ENCODE measurements at places on chromosomes 4 and X.
A peak's percentile ranks its signal among the peaks of the same experiment; 100 is the strongest.

DNA sequence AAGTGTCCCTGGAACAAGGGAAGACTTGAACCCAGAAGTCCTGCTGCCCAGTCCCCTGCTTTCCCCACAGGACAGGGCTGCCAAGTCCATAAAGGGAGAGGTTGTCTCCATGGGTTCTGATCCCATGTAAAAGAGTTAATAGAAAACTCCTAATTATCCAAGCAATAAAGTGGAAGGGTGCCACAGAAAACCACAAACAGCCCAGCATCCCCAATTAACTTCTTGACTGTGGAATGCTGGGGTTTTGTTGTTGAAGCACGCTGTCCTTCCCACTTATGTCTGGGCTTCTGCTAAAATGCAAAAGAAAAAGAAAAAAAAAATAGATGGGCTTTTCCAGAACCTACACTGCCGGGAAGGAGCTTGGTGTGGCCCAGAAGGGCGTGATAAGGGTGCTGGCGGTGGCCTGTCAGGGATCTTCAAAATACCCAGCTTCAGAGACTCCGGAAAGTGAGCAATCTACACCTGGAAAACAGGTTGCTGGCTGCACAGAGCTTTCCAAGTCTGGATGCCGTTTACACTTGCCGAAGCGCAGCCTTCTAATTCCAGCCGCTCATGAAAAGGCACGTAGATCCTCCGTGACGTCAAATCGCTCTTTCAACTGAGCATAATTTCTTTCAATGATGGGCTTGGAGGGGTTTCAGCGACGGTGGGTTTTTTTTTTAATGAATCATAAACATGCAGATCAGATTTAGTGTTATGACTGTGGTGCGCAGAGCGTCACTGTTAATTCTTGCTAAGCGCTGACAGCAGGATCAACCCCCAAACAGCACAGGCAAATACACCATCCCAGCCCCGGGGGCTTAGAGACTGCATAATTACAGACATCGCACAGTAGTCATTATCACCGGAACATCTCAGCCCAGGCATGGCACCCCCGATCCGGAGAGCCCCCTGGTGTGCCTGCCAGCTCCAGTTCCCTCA is 197.6 kb downstream of the BCOR start:
- no peak for DNase-seq

GRCh38 chr4:164304861-164305260 is 449.1 kb upstream of the SMIM31 start:
- DNase-seq, result no peak

GRCh38 chrX:40174001-40174853 is 76.5 kb upstream of the BCOR start:
- no peak for DNase-seq

DNA sequence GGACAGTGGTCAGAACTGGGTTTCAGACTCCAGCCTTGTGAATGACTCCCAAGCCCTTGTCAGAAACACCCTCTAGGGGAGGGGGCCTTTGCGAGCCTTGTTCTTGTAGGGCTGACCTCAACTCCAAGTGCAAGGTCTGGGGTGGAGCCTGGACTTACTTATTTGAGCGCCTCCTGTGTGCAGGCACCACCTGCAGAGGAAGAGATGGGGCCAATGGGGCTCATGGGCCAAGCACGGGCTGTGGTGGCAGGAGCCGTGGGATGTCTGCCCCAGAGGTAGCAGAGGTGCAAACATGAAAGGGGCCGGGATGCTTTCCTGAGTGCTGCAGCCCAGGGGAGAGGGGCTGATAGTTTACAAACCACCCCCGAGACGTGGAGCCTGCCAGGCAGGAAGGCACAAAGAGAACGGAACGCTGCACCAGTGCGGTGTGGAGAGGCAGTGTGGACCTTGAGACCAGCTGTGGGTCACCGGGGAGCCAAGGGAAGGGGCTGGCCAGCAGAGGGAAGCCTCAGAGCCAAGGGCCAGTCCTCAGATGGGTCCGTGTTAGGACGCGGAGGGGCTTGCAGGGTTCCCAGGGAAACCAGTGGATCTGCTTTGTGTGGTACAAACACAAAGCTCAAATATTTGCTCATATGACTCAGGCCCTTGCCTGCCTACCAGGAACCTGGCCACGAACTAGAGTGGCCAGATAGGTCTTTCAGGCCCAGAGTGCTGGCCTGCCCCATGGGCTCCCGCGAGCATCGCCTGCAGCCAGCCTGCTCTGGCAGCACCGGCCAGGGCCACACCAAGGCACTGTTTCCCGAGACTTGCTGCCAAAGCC is 8.7 kb upstream of the TADA2B start:
- no peak for DNase-seq

- DNase-seq, result no peak
These were observed 3.6 kb downstream of the MID1IP1 start for GRCh38 chrX:38804682-38805431.

DNA sequence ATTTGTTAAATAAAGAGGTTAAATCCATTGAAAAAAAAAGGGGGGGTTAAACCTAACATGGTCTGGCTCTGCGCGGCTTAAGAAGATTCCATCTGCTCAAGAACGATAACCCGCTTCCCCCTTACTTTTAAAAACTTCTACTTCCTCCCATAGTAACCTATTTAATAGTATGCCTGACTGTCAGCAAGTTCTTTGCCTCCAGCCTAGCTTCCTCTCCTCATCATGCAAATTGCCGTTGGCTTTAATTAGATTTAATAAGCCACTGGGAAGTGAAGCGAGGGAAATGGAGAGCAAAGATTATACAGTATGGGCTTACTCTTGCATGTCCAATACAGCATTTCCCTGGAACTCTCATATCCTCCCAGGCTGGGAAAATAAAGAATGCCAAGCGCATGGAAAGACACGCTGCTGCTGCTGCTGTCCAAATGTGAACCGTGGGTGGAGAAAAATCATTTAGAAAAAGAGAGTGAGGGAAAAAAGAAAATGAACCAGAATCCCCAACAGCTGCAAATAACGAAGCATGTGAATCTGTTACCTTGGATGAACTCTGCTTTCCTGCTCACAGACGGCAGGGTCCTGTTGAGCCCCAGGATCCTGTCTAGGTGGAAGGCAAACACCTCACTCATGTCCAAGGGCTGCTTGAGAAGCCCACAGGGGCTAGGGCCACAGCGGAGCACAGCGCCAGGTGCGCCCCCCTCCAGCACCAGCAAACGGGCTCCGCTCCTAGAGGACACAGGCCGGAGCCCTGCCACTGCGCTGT is 2.7 kb downstream of the GASK1B start:
- DNase-seq, result no peak

- no peak for DNase-seq
These were observed 20.5 kb downstream of the PDLIM5 start for GRCh38 chr4:94472056-94472826.

- no peak for DNase-seq
These were observed 78.1 kb upstream of the RAPGEF2 start for GRCh38 chr4:159024828-159025227.

DNA sequence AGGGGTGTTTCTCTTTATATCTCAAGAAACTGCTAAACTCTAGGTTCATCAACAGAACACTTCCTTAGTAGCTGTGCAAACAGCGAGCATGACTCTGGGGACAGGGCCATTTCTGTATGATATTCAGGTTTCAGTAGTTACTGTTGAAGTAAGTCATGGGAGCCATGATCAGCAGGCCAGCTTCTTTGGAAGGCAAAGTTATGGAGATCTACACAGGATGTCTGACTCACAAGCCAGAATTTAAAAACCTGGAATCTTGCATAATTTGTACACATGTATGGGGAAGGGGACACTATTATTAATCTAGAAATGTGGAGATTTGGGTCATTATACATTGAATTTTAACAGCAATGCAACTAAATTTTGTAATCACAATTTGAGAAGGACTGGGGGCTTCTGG is 187.8 kb upstream of the NR3C2 start:
- DNase-seq, result no peak

GRCh38 chr4:57448452-57448851 is 338.3 kb upstream of the IGFBP7 start:
- DNase-seq, result no peak

DNA sequence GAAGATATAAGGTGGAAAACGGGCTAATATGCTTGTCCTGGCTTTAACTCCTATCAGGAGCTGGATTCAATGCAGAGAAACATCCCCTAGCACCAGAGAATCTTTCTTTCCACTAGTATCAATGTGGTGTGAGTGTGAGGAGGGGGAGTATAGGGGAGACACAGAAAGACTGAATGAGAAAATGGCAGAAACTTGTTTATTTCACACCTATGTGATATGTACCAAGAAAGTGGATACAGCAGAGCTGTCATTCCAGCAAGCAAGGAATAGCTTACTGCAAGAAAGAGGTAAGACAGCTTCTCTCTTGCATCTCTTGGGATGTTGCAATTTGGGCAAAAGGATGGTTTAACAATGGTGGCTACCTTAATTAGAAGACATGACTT is 105.6 kb downstream of the LNX1 start:
- DNase-seq, result no peak

- no peak for DNase-seq
These were observed 865 bp downstream of the FAM200B start for GRCh38 chr4:15682242-15683142.

- DNase-seq, result no peak
These were observed 51.7 kb upstream of the PDLIM3 start for GRCh38 chr4:185587030-185587426.

DNA sequence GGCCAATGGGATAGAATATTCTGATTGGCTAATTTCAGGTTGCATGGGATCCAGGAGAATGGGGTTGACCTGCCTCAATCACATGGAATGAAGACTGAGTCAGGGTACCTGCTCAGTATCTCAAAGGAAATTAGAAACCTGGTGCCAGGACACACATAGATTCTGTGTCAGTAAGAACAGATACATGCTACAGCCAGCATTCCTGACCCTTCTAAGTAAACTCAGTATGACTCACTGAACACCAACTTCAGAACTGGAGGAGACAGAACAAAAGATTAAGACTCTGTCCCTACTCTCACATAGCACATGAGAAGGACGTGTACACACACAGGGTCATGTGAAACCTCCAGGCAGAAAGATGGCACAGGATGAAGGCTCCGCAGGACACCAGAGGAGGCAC is 54.5 kb downstream of the FAM184B start:
- no peak for DNase-seq

DNA sequence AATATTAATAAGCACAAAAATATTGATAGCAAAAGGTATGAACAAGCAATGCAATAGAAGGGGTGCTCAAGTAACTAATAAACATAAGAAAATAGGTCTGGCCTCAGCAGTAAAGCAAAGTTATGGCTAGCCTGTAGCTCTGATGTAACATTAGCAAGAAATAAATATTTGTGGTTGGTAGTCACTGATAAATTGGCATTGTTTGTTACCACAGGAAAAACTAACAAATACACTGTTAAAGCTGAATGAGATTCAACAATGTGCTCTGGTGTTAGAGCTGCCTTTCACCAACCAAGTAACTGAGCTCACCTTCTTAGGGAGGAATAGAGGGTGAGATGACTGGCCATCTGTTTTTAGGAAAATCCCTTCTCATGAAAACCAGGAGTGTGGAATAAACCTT is 71.4 kb downstream of the AREG start:
- no peak for DNase-seq

DNA sequence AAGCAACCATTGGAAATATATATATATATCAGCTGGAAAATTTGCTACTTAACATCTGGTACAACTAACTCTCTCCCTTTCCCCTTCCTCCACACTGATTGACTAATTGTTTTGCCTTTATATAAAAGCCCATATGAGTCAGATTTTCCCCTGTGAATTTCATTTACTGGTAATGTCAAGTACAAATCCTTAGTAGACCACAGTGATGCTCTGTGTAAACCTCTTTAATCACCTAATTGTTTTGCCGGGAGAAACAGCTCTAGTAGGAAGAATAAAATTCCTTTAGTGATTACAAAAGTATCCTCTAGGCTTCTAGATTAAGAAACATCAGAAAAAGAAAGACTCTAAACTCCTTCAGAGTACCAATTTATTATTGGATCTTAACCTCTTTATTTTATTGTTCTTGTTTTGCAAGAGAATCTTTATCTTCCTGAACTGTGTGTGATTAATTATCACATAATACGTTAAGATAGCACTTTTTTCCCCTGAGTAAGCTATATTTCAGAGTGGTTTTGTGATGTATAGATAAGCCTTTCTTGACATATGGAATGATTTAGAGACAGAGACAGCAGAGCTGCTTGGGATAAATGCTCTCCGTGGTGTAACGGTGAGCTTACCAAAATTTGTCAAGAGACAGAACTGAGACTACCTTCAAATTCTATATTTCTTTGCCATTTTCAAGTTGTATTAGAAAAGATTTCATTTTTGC is 1606.4 kb upstream of the TENM3 start:
- DNase-seq, result no peak

- no peak for DNase-seq
These were observed 145.0 kb upstream of the CT83 start for GRCh38 chrX:116607776-116608175.

DNA sequence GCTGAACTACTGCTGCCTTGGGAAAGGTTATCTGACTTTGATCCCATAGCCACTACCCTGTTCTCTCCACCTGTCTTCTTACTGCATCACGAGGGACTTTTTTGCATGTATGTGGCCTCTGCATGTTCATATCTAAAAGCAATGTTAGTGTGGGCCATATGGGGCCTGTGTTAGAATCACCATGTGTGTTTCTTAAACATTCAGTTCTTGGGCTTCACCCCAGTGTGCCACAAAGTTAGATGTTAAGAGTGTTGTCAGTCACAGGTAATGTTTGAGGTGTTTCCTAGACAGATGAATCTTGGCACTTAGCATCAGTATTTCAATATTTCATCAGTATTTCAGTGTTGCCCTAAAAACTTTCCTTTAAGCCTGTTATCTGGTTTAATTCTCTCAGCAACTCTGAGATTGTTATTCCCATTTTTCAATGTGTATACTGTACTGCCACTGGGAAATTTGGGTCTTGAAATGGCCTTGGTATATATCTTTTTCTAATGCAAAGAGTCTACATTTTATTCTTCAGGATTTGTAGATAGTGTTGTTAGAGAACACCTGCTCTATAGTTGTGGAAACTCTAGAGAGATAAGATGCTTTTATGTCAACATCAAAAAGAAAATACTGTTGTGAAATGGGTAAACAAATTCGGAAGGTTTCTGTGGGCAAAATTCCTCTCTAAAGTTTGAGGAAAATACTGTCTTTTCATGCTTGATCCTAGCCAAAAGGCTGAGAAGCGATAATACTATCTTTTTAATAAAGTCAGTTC is 259.7 kb downstream of the BMPR1B start:
- DNase-seq, result no peak

GRCh38 chr4:120853161-120853935 is 69.2 kb downstream of the PRDM5 start:
- peak; percentile 26 for DNase-seq

- no peak for DNase-seq
These were observed 18.2 kb downstream of the SH3RF1 start for GRCh38 chr4:169252339-169253112.

Data from hippocampal formation (tissue), 2 donors.